Activated CD8-positive, alpha-beta T cell treated with anti-CD3 and anti-CD28 coated beads, Interleukin-2, amount 10 ng/mL, durations not matched to agents 7 days and 5 days (primary cell): ENCODE measurements at places on chromosomes 1 and 21. TPM values are rescaled to one million over a fixed set of nuclear protein-coding genes. Genes with fewer than 3 reads are reported as not detected.

ETV3L gene
- not detected for total RNA-seq

MX2 gene
- total RNA-seq = 58.6 TPM

PLD5 gene
- not detected for total RNA-seq

GRCh38 chr1:27341525-27342252 lies at the start of gene SYTL1:
Gene SYTL1 (plus strand): TSS chr1:27342022. CDS start chr1:27345335, 3,313 bp downstream.
- DNase-seq = peak; percentile 80
- H3K4me1 ChIP-seq = peaks cover 52% of the 10 kb centered on the region
- H3K27ac ChIP-seq = peak within 1 kb of the TSS; percentile 96

- peak within 1 kb of the TSS; percentile 82 for H3K27ac ChIP-seq
- H3K4me1 ChIP-seq = peaks cover 27% of the 10 kb centered on the region
- peaks cover 5% of the 10 kb centered on the region for H3K36me3 ChIP-seq
- no peak for DNase-seq
- H3K27me3 ChIP-seq = peaks cover 6% of the 10 kb centered on the region
- peak within 1 kb of the TSS; percentile 86 for H3K4me3 ChIP-seq
Measured at GRCh38 chr1:243850202-243850451, at the start of gene AKT3. Gene AKT3 (minus strand): TSS chr1:243850243. CDS start chr1:243843170, 7,073 bp downstream.

DNA sequence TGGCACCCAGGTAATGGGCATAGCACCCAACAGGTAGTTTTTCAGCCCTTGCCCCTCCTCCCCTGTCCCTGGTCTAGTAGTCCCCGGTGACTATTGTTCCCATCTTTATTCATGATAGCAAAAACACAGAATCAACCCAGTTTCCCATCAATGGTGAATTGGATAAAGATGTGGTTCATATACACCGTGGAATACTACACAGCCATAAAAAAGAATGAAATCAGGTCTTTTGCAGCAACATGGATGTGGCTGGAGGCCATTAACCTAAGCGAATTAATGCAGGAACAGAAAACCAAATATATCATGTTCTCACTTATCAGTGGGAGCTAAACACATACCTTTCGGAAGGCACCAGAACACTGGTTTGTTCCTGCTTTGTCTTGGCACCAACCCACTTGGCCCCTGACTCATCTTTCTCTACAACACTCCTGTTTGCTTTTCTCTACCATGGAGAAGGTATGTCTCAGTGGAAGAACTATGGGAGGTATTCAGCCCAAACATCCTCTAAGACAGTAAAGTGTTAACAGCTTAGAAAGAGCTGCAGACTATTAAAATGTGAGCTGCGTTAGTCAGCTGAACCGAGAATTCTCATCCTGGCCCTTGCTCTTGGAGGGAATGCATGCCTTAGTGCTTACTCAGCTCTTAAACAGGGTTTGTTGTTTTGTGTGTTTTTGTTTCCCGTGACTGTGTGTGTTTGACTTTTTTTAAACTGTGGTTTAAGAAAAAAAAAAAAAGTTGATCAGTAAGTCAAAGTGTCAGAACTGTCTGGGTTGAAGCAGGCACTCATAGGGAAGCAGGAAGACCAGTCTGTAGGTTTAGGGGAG lies 203.0 kb downstream of the TOMM20 start:
- DNase-seq = no peak

DNA sequence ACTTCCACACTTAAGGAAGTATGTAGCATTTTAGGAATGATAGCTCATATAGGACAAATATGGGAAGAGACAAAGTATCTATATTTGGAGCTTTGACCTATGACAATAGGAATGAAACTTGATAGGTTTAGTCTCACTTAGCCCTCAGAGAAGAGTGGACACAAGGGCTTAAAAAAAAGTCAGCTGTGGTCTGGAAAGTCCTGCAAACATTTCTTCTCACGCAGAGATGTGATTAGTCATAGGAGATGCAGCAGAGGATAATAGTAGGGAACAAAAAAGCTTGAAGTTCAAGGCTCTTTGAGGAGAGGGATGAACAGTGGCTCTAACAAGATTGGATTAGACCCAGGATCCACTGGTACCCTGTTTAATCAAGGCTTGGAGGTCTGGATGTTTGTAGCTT lies 14.8 kb upstream of the RNF220 start:
- H3K27ac ChIP-seq = no peak overlapping the region
- no peaks in the 10 kb centered on the region for H3K4me1 ChIP-seq
- no peak overlapping the region for H3K4me3 ChIP-seq
- no peak for DNase-seq
- peaks cover 16% of the 10 kb centered on the region for H3K27me3 ChIP-seq

- H3K27ac ChIP-seq = no peak overlapping the region
- H3K27me3 ChIP-seq = no peaks in the 10 kb centered on the region
- H3K36me3 ChIP-seq = peaks cover 56% of the 10 kb centered on the region
- H3K4me3 ChIP-seq = no peak overlapping the region
- H3K4me1 ChIP-seq = peaks cover 12% of the 10 kb centered on the region
Measured at GRCh38 chr1:11990303-11991032, 10.2 kb downstream of the MFN2 start.

DNA sequence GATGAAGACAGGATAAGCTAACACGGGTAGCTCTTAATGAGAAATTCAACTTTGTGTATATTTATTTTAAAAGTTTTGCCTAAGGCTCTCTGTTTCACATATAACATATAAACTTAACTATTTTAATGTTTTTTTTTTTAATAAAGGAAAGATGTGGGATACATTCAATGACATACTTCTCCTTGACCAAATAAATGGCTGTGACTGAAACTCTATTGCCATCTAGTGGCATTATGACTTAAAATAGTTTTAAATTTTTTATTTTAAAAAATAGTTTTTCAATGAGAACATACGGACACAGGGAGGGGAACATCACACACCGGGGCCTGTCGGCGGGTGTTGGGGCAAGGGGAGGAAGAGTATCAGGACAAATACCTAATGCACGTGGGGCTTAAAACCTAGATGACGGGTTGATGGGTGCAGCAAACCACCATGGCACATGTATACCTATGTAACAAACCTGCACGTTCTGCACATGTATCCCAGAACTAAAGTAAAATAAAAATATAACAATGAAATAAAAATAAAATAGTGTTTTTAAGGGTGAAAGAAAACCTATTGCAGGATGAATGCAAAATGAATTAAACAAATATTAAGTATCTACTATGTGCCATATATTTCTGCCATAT lies 83.4 kb downstream of the LYST start:
- no peak overlapping the region for H3K27ac ChIP-seq
- H3K4me1 ChIP-seq = no peaks in the 10 kb centered on the region
- DNase-seq = no peak
- H3K36me3 ChIP-seq = peaks cover 13% of the 10 kb centered on the region
- no peak overlapping the region for H3K4me3 ChIP-seq

DNA sequence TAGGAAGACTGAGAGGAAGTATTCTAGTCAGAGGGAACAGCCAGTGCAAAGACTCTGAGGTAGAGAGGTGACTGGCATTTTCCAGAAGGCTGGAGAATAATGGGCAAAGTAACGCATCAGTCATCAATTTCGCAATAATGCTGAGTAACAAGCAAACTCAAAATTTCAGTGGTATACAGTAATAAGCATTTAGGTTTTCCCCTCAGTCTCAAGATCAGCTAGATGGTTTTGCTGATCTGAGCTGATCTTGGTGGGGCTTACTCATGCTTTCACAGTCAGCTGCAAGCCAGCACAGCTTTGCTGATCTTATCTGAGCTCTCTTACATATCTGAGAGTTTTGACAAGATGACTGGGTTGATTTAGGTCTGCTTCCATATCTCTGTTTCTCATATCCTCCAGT lies 108.7 kb downstream of the TSEN15 start:
- no peaks in the 10 kb centered on the region for H3K36me3 ChIP-seq
- no peaks in the 10 kb centered on the region for H3K4me1 ChIP-seq
- no peak for DNase-seq
- no peak overlapping the region for H3K27ac ChIP-seq
- no peak overlapping the region for H3K4me3 ChIP-seq

DNA sequence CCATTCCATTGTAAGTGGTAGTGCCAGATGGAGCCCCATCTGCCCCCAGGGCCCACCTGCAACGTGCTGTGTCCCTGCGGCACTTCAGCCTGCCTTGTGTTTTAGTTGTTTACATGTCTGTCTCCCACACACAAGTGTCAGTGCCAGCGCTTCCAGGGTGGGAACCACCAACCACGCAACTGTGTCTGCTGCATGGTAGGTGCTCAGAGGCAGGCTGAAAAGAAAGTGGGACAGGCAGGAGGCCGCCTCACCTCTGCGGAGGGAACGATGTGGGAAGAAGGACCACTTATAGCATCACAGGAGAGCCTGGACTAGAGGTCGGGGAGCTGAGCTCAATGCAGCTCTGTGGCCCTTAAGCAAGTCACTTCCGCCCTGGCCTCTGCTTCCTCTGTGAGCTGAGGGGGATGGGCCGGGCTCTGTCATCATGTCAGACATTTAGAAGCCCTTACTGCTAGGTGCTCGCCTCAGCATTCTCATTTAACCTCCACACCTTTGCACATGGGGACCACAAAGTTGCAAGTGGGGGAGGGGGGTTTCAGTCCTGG lies 17.9 kb downstream of the SLC9A1 start:
- no peaks in the 10 kb centered on the region for H3K27me3 ChIP-seq
- peaks cover 58% of the 10 kb centered on the region for H3K4me1 ChIP-seq
- peaks cover 17% of the 10 kb centered on the region for H3K36me3 ChIP-seq
- H3K4me3 ChIP-seq = peak overlapping the region; percentile 82
- peak overlapping the region; percentile 99 for H3K27ac ChIP-seq
- DNase-seq = peak; percentile 93

- H3K27me3 ChIP-seq = peaks cover 47% of the 10 kb centered on the region
- DNase-seq = peak; percentile 32
- H3K36me3 ChIP-seq = no peaks in the 10 kb centered on the region
- peaks cover 11% of the 10 kb centered on the region for H3K4me1 ChIP-seq
Measured at GRCh38 chr1:200029035-200029821, 1.7 kb downstream of the NR5A2 start.

DNA sequence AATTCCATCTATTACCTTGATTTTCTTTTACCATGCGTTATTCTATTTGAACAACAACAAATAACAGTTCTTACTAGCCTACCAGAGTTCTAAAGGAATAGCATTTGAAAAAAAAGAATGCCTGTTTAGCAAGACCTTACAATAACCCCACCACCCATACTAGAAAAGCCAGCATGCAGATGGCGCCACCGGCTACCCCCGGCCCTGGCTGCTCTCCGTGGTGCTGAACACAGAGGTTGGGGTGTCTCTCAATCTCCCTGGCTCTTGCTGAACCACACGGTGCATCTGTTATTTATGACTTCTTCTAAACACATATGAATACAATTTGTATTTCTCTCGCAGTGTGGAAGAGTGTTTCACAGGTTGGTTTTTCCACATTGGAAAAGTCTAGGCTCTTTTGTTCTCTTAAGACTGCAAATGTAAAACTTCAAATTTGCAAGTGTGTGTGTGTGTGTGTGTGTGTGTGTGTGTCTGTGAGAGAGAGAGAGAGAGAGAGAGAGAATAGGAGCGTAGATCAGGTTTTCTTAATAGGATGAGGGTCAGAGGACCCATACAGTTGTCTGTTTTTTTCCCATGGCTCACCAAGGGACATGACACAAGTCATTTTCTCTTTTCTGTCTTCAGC lies 13.6 kb downstream of the GRIK3 start:
- no peaks in the 10 kb centered on the region for H3K27me3 ChIP-seq
- DNase-seq = peak; percentile 38
- no peak overlapping the region for H3K27ac ChIP-seq
- H3K4me3 ChIP-seq = no peak overlapping the region
- no peaks in the 10 kb centered on the region for H3K4me1 ChIP-seq
- H3K36me3 ChIP-seq = no peaks in the 10 kb centered on the region

DNA sequence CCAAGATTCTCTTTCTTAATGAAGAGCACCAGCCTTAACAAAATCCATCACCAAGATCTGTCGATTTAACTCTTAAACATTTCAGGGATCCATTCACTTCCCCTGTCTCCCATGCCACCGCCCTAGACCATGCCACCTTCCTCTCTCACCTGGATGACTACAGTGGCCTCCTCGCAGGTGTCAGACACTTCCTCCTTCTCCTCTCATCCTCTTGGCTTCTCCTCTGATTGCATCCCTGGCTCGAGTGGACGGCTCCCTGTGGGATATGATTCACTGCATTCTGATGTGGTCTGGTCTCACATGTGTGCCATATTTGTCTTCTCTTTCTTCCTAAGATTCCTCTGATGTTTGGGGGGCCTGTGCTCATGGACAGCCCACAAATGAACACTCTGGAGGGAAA lies 66.4 kb upstream of the KLHDC7A start:
- H3K27ac ChIP-seq = no peak overlapping the region
- no peaks in the 10 kb centered on the region for H3K36me3 ChIP-seq
- peaks cover 4% of the 10 kb centered on the region for H3K27me3 ChIP-seq
- no peak overlapping the region for H3K4me3 ChIP-seq
- H3K4me1 ChIP-seq = no peaks in the 10 kb centered on the region
- DNase-seq = no peak

DNA sequence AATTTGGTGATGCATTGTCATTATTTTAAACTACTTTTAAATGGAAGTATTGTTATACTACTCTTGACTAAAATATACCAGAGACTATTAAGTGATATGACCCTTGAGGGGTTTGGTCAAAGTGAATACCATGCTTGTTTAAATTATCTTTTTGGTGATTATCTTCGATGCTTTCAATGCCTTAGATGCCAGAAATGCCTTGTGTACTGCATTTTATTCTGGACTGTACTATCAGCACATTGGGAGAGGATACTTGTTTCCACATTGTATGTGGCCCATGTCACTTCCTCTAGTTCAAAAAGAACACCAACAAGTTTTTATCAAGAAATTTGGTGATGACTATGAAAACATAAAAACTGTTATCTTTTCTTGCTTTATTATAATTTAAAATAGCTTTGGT lies 16.3 kb downstream of the MAP3K7CL start:
- no peak for DNase-seq
- H3K27me3 ChIP-seq = peaks cover 3% of the 10 kb centered on the region
- no peak overlapping the region for H3K4me3 ChIP-seq
- H3K4me1 ChIP-seq = peaks cover 24% of the 10 kb centered on the region
- H3K27ac ChIP-seq = no peak overlapping the region
- H3K36me3 ChIP-seq = no peaks in the 10 kb centered on the region

DNA sequence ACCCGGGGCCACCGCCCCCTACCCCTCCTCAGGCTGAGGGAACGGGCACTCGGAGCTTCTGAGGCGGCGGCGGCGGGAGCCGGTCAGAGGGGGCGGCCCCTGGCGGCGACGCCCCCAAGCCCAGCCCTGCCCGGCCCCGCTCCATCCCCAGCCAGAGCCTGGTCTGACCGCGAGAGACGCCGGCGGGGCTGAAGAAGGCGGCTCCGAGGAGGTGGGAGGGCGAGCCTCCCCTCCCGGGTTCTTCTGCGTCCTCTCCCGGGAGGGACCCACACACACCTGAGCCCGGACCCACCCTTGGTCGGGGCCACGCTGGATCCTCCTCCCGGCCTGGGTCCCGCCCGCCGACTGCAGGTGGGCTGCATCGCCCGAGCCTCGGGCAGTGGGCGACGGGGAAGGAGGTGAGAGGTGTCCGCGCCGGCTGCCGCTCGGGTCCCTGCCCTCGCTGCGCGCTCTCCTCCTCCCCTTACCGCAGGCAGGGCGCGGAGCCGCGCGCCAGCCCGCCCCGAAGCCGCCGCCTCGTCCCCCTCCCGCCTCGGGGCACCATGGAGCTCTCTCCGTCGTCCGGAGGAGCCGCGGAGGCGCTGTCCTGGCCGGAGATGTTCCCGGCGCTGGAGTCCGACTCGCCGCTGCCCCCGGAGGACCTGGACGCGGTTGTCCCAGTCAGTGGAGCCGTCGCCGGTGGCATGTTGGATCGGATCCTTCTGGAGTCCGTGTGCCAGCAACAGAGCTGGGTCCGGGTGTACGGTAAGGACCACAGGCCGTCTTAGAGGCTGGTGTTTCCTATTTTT lies at the start of gene RASAL2:
Gene RASAL2, plus strand, starts transcription at position 154 of the 788 bp plus-strand sequence. Its CDS starts 389 bp downstream, at position 543.
- H3K4me1 ChIP-seq = peaks cover 6% of the 10 kb centered on the region
- H3K4me3 ChIP-seq = peak within 1 kb of the TSS; percentile 10
- peaks cover 35% of the 10 kb centered on the region for H3K27me3 ChIP-seq
- DNase-seq = no peak
- peaks cover 6% of the 10 kb centered on the region for H3K36me3 ChIP-seq
- H3K27ac ChIP-seq = no peak within 1 kb of the TSS

- peaks cover 6% of the 10 kb centered on the region for H3K4me1 ChIP-seq
- H3K4me3 ChIP-seq = no peak overlapping the region
- H3K36me3 ChIP-seq = no peaks in the 10 kb centered on the region
- no peak for DNase-seq
- H3K27ac ChIP-seq = no peak overlapping the region
Measured at GRCh38 chr1:205961991-205962820, 18.9 kb upstream of the SLC26A9 start.
